GM04503 (cell line): ENCODE measurements at places on chromosomes 2 and 18.

DNA sequence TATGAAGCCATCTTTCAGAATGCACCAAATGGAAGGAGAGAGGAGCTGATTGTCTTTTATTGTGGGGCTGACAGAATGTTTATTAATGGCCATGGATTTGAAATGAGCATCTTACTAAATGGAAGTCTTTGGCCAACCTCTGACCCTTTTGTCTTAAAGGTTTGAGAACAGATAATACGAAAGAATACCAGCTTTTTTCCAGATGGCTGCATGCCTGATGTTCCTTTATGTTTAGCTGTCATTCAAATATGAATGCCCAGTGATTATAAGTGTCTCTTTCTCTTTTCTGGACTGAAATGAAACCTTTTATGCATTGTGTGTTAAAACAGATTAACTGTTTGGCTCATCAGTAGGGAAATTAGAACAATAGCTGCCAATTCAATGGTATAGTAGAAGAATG lies 46.0 kb downstream of the PARD3B start:
- DNase-seq, result no peak

- DNase-seq, result no peak
Measured at GRCh38 chr18:46071653-46072375, at the start of gene PSTPIP2. Gene PSTPIP2, minus strand, starts transcription at chr18:46072260. Its CDS starts 72 bp downstream, at chr18:46072188.

- no peak for DNase-seq
Measured at GRCh38 chr2:231256494-231256893, 58.1 kb downstream of the ARMC9 start.

GRCh38 chr2:130762910-130763385 lies 7.6 kb downstream of the AMER3 start:
- DNase-seq, result no peak

GRCh38 chr2:235940330-235940729 lies 227.9 kb downstream of the GBX2 start:
- peak; percentile 40 for DNase-seq

DNA sequence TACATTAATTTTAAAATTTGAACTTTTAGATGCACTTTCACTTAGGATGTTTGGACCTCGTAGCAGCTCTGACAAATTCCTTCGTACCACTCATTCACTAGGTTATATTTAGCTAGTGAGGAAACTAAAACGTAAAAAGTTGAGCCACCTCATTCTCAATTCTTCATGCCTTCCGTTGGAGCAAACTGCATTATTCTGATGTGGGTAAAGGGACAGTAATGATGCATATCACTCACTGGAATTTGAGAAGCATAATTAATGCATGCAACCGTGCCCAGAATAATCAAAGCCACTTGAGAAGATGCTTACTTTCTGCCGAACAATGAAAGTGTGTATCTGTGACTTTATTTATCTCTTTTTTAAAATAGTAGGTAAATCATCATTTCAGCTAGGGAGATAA lies 2.2 kb downstream of the CNOT9 start:
- no peak for DNase-seq

GRCh38 chr2:61471905-61472805 lies 1.3 kb upstream of the USP34 start:
- no peak for DNase-seq

- no peak for DNase-seq
Measured at GRCh38 chr2:116442418-116442817, 1372.1 kb upstream of the DDX18 start.

GRCh38 chr2:207768168-207768865 lies 1.4 kb downstream of the FZD5 start:
- DNase-seq, result no peak

- no peak for DNase-seq
Measured at GRCh38 chr18:43886341-43886740, 609.1 kb upstream of the SYT4 start.

- DNase-seq, result no peak
Measured at GRCh38 chr2:158890296-158890905, 78.0 kb upstream of the TANC1 start.
